ENCODE measurements at places on chromosomes 16 and 17.

DNA sequence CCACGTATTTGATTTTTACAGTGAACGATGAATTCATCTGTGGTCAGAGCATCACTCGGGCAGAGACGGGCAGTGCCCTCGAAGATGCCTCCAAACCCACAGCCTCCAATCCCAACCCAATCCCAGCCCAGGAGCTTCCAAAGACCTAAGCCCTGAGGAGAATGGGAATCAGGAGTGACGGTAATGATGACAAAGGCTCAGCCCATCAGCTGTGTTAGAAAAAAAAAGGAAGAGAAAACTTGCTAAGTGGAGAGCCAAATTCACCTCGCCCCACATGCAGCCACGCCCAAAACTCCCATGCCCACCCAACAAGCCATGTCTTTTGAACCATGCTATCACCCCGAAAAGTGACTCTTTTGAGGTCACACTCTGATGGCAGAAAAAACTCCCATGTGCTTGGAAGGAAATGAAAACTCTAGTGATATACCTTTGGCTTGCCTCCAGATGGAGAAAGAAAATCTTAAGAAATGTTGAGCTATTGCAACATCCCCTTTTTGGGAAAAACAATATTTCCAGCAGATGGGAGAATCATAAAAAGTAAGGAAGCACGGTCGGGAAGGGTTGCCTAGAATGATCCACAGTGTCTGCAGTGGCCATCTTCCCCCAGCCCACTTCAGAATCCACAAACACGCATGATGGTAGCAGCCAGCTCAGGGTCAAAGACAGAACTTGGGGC lies 37.7 kb downstream of the XYLT1 start:
- no peak for DNase-seq

DNA sequence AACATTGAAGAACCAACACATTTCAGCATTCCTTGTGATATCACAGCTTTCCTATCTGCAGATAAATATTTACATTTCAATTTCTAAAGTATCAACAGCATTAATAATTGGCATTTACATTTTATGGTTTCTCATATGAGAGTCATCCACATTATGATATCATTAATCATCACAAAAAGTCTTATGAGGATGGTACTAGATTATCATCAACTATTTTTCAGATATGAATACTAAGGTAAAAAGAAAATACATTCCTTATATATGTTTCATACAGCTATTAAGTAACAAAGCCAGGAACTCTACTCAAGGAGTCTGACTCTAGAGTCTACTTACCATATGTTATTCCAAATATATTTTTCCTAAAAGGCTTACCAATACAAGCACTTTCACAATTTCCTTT lies 40.7 kb downstream of the ABCA5 start:
- no peak for DNase-seq

DNA sequence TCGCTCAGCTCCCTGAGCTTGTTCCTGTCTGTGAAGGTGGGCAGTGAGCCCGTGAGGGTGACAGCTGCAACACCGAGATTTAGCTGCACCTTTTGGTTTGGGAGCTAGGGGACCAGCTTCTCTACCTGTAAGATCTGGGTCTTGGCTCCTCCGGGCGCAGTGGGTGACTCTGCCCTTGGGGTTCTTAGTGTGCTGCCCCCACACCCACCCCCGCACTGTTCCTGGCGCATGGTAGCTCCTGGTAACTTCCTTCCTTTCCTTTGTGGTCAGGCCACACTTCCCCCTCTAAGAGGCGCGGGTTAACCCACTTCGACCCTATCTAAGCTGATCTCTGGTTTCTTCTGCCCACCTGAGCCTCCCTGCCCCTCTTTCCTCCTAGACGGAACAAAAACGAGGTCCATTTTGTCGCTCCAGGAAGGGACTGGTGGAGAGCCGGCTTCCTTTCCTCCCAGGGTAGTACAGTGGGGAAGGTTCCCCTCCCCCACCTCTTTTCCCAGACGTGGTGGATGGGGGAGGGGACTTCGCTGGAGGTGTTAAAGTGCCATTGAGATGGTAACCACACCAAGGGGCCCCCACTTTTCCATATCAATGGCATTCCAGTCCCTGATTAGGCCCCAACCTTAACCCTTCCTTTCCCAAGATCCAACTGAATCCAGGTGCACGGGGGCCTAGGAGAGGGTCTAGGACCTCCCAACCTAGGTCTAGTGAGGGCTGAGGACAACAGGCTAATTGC lies 4.6 kb upstream of the CLDN9 start:
- peak; percentile 23 for DNase-seq

GRCh38 chr17:72031219-72031884 lies 89.5 kb upstream of the SOX9 start:
- DNase-seq, result no peak

GRCh38 chr17:21292867-21293830 lies 8.6 kb downstream of the MAP2K3 start:
- no peak for DNase-seq

GRCh38 chr17:81866440-81867169 lies 4.5 kb downstream of the ARHGDIA start:
- DNase-seq, result no peak

DNA sequence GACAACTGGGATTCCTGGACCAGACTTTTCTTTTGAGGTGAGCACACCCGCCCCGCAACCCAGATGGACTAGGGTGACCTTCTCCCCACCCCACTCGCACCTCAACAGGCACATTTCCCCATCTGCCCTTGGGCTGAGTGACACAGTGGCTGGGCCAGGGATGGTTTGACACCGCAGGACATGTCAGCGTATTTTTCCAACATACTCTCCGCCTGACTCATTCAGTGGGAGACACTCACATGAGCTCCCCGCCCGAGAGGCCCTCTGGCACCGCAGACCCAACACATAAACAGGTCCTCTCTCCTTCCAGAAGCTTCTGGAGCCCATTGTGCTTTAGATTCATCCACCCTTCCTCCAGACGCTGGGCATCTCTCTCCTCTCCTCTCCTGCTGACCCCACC lies 69.4 kb downstream of the ZDHHC7 start:
- no peak for DNase-seq

- no peak for DNase-seq
These were observed 77.8 kb upstream of the HS3ST4 start for GRCh38 chr16:25613931-25614330.

GRCh38 chr16:14284930-14285512 lies 213.9 kb downstream of the MRTFB start:
- DNase-seq, result no peak

GRCh38 chr17:77451245-77451893 lies 310.6 kb downstream of the SEC14L1 start:
- DNase-seq, result peak; percentile 31

DNA sequence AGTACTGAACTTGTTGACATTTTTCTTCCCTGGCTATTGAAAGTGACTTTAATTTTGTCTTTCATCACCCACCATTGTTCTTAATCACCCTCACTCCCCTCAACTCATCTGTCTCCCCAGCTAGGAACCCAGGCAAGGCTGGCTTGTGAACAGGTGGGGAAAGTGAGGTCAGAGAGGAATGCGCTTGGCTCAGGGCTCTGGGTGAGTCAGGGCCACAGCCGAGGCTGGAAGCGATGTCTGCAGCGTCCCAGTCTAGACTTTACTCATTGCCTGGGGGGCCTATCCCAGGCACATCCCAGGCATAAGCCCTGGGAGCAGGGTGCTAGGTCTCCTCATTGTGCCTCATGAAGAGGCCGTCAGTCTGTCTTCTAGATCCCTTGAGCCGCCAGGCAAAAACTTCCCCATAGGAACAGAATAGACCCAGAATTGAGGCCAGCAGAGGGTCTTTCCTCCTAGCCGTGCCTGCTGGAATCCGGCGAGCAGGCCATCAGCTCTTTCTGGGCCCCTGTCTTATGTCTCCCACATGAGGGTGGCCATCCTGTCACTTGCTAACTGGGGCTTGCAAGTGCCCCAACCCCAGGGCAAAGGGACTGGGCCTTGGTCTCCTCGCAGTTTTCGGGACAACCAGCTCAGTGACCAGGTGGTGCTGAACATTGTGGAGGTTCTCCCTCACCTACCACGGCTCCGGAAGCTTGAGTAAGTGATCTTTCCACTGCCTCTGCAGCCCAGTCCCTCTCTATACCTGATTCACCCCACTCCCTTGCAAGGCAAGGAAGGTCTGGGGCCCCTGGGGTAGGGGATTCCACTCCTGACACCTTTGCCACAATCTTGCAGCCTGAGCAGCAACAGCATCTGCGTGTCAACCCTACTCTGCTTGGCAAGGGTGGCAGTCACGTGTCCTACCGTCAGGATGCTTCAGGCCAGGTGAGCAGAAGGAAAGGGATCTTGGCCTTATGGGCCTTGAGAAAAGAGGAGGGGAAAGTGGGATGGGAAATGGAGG lies 40.1 kb downstream of the NLRC5 start:
- DNase-seq, result no peak

DNA sequence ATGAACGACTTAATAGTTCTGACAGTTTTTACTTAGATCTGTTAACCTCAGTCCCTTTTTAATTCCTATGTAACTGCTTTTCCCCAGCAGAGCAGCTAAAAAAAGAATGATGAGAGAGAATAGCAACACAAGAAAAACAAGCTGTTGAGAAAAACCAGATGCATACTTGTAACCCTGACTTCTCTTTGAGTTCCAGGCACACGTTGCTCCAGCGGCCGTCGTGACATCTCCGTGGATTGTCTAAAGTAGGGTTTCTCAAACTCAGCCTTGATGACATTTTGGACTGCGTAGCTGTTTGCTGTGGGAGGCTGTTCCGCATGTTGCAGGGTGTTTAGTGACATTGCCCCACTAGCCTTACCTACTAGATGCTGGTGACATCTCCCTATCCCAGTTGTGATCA lies 324.0 kb downstream of the SNX29 start:
- DNase-seq, result no peak

- no peak for DNase-seq
These were observed 56.4 kb upstream of the RBFOX3 start for GRCh38 chr17:79667121-79667715.

DNA sequence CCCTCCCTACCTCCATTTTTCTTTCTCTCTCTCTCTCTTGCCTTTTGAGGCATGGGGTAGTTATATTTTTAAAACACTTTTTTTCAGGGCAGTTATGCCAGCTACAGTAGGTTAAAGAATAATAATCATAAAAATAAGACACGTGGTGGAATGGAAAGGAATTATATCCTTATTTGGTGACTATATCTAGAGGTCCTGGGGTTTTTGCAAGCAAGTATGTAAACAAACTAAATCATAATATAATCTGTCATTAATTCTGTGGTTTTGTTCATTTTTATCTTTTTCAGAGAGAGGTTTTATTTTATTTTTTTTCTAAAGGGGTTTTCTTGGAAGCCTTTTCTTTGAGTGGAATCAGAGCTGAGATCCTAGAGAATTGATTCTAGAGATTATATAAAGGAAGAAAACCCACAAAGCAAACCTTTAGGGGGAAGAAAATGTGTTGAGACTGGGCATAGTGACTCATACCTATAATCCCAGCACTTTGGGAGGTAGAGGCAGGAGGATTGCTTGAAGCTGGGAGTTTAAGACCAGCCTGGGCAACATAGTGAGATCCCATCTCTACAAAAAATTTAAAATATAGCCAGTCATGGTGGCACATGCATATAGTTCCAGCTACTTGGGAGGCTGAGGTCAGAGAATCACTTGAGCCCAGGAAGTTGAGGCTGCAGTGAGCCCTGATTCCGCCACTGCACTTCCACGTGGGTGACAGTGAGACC lies 53.2 kb downstream of the NQO1 start:
- no peak for DNase-seq

DNA sequence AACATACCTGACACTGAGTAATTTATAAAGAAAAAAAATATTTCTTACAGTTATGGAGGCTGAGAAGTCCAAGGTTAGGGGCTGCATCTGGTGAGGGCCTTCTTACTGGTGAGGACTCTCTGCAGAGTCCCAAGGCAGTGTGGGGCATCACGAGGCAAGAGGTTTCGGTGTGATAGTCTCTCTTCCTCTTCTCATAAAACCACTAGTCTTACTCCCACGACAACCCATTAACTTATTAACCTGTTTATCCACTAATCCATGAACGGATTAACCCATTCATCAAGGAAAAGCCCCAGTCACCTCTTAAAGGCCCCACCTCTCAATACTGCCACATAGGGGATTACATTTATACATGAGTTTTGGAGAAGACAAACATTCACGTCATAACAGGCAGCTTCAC lies 20.1 kb downstream of the CIITA start:
- no peak for DNase-seq

DNA sequence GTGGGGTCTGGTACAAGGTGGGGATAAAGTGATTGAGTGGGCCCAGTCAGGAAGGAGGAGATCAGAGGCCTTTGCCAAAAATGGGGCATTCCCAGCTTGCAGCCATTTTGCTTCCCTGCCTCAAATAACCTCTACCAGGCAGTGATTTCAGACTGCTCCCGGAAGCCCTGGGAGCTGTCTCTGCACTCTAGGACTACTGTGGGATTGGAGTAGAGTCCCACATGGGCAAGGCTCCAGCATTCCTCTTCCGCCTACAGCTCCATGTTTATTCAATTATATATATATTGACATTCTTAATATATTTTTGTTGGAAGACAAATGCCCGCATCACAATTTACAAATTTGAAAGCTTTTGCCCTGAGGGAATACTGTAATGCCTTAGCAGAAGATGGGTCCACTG lies 13.5 kb downstream of the SUPT6H start:
- no peak for DNase-seq

- DNase-seq, result no peak
These were observed 41.4 kb upstream of the MMP2 start for GRCh38 chr16:55437625-55438024.

- no peak for DNase-seq
These were observed 104.0 kb upstream of the CCL2 start for GRCh38 chr17:34151102-34151501.

DNA sequence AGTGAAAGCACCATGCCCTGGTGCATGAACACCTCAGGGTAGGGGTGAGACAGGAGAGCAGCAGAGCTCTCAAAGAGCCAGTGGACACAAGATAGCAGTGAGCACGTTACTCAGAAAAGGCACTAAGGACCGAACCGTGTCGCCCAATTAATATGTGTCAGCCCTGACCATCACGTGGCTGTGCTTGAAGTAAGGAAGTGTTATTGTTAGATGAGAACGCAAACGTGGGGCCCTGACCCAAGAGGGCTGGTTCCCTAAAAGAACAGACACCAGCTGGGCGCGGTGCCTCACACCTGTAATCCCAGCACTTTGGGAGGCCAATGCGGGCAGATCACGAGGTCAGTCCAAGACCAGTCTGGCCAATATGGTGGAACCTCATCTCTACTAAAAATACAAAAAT lies 16.3 kb downstream of the AXIN1 start:
- DNase-seq, result no peak

GRCh38 chr16:3047387-3047720 lies 993 bp downstream of the MMP25 start:
- no peak for DNase-seq

DNA sequence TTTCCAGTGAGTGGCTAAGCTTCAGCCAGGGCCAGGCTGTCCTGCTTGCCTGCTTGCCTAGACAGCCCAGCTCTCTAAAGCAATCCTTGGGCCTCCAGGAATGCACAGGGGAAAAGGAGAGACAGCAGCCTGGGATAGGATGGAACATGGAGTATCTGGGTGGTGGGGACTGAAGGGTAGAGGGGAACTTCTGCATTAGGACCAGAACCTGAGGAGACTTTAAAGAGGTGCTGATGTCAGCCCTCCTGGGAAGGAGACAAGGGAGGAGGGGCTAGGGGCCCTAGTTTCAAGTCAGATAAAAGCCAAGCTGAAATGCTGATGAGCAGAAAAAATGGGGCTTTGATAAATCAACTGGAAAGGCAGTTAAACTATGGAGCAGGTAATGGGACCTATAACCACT lies 1.8 kb downstream of the HOXB7 start:
- no peak for DNase-seq

- no peak for DNase-seq
These were observed 55.1 kb downstream of the SOX9 start for GRCh38 chr17:72175787-72176515.

Data from erythroblast (primary cell).